ENCODE measurements at places on chromosomes 16 and 17.

DNA sequence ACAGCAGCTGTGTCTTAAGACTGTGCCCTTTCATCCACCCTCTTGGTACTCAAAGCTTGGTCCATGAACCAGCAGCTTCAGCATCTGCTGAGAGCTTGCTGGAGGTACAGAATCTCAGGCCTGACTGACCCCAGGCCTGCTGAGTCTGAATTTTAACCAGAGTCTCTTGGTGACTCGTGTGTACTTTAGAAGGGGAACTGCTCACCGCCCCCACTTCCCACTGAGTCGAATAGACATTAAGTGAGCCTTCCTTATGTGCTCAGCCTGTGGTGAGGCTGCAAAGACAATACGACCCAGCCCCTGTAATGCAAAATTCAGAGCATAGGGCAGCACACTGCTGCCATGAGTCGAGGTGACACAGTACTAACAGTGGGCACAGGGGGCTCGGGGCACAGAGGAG is 662.8 kb downstream of the WWOX start:
- no peak for DNase-seq

DNA sequence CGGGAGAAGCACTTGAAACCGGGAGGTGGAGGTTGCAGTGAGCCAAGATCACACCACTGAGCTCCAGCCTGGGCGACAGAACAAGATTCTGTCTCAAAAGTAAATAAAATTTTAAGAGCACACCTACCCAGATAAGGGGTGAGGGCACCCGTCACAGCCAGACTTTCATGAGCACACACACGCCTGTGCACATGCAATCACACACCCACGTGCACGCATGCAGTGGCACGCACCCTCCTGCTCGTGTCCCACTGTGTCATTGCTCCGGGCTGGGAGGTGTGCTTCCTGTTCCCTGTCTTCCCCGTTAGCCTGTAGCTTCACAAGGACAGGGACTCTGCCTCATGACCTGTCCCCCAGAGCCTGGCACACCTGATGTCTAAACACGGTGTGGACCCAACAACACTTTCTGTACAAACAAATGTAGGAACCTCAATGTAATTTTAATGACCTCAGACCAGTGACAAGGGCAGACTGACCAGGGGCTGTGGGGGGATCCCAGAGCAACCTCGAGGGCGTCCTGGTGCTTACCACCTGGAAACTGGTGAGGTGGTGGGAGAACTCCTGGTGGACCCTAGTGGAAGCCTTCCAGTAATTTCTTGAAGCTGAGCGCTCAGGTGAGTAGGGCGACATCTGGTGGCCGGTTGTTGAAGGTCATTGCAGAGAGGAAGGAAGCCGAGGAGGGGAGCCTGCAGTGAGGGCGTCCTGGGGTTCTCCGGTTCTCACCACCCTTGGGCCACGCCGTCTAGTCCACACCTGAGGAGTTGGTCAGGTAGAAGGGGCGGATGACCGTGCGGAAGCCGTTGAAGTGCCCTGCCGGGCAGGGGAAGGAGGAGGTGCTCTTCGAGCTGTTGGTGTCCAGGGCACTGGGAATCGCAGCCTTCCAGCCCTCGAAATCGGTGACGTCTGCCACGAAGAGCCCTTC is 8.6 kb downstream of the LGALS3BP start:
- peak; percentile 88 for DNase-seq

DNA sequence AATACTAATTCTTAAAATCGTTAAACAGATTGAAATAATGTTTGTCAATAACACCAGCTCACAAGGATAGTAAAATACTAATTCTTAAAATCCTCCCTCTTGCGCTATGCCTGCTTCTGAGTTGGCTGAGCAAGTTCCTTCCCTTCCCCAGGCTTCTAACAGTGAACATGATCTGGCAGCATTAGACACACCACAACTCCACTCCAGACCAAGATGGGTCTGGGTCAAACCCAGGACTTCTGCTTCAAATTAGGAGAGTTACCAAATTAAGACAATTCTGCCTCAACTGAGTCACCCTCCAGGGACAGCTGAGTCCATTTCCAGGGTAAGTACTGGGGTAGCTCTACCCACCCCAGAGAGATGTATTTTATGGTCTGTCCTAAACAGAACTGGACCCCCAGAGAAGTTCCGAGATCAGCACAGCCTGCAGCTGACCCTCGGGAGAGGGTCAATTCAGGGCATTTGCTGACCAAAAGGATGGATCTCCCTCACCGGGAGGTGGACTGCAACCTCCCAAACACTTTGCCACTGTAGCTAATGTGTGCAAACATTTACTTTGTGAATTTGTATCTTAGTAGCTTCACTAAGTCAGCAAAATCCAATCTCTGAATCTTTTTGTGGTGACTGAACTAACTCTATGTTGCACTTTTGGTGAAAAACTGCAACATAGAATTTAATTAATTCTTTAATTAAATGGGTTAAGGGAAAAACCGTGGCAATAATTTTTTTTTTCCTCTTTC is 48.8 kb downstream of the ADCY9 start:
- DNase-seq: no peak

DNA sequence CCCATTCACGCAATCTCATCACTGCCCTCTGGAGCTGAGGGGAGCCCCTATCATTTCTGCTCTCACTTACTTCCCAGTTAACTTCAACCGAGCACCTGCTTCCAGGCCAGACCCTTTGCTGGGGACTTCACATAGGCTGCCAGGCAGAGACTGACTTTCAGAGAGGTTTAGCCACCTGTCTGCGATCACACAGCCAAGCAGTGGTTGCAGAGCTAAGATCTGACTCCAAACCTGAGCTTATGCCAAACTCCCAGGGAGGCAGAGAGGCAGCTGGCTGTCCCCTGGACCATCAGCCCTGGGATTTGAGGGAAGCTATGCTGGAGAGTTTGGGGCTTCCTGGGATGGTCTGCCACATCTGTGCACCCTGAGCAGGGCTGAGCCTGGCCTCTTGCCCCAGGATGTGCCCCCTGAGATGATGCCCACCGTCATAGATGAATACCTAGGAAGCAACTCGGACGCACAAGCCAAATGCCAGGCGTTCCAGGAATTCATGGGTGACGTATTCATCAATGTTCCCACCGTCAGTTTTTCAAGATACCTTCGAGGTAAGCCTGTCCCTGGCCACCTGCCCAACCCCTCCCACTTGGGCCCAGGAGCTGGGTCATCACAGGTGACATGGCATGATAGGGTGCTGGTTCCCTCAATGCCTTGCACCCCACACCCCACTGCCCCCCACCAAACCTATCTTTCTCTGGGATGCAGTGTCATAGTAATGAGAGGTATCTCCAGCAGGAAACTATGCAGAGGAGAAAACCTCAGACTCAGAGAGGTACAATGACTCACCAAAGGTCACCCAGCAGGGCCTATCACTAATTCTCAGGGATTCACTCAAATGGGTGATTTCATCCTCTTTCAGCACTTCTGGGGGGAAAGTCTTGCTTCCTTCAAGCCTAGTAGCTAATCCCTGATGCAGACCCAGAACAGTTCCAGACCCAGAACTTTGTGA is 10.0 kb downstream of the CES3 start:
- no peak for DNase-seq

DNA sequence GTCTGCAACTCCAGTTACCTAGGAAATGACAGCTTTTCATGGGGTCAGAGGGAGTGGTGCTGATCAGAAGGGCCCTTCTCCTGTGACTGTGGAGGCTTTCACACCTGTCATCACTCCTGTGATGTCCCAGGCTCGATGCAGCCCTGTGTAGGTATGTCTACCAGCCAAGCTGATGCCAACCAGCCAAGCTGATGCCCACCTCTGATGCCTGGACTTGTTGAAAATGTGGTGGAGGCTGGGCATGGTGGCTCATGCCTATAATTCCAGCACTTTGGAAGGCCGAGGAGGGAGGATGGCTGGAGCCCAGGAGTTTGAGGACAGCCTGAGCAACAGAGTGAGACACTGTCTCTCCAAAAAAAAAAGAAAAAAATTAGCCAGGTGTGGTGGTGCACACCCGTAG is 33.7 kb upstream of the RGS9 start:
- DNase-seq: no peak

DNA sequence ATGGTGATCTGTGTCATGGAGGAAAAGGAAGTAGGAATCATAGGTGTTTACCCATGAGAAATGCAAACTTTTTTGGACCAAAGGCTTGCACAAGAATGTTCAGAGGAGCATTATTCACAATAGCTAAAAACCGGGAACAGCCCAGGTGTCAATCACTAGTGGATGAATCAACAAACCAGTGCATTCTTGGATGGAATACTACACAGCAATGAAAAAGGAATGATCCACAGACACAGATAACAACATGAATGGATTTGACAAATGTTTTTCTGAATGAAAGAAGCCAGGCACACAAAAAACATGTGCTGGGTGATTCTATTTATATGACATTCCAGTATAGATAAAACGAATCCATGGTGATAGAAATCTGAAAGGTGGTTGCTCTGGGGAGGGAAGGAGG is 36.0 kb downstream of the WSCD1 start:
- DNase-seq: no peak

DNA sequence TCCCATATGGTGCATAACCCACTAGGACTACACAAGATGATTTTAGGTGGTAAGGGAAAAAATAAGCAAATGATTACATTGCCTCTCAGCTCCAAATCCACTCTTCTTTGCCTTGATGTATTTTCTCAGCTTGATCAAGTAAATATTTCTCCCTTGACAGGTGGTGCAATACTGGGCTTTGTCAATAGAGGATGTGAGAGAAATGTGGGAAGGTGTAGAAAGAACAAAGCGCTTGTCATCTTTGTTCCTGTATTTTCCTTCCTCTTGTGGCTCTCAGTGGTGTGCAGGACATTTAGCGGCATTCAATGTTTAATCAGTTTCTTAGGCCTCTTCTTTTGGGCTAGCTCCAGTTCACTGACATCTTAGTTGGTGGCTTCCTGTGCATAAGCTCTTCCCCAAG is 1165.8 kb upstream of the GOT2 start:
- DNase-seq: no peak

DNA sequence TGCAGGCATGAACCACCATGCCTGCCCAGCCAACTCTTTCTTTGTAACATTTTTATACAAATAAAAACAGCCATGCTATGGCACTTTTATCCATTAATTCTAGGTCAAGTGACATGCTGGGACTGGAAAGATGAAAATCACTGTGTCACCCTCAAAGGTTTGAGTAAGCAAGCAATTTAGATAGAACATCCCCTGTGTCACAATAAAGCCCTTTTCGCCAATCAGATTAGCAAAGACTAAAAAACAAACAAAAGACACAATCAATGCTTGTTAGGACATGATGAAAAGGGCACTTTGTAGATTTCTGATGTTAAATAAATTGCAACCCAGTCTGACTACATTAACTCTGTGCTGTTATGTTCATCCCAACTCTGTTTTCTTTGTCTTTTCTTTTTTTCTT is 26.4 kb downstream of the CHP2 start:
- no peak for DNase-seq

All from stimulated activated CD4-positive, alpha-beta T cell treated with anti-CD3 and anti-CD28 coated beads, Interleukin-2, amount 100 ng/mL, for 24 hours (primary cell).